ENCODE measurements at places on chromosomes 13 and 19.

DNA sequence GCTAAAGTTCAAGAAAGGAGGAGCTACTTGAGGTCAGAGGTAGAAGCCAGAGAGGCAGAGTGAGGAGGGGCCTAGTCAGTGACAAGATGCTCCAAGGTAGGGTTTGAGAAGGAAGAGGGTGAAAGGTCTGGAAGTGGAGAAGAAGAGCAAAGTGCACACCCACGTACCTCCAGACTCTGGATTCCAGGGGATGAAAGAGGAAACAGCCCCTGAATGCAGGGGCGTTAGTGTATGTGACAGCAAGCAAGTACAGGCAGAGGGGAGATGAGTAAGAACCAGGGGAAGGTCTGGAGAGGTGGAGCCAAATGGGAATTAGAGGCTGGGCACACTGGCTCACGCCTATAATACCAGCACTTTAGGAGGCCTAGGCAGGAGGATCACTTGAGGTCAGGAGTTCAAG, 8.7 kb downstream of the RPS28 start:
- DNase-seq = no peak

GRCh38 chr19:38721979-38722773, 22.1 kb downstream of the CAPN12 start:
- DNase-seq = no peak

- DNase-seq = no peak
These were observed 134.5 kb upstream of the KL start for GRCh38 chr13:32881777-32882145.

GRCh38 chr13:100673713-100674571, 653 bp downstream of the TMTC4 start:
- DNase-seq = peak; percentile 16

DNA sequence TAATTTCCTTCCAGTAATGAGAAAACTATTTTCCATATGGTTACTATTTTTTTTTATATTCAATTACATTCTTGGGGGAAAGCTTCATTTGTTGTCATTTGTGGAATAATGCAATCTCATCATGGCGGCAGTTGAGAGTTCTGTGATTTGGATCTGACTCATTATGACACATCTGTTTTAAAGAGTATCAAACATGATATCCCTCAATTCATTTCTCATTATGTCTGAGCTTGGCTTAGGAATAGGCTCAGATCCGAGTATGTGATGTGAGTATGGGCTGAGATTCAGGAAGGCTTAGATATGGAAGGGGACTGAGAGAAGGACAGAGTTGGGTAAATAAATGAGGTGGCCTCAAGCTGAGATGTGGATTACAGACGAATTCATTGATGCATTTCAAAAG, 64.4 kb downstream of the POSTN start:
- DNase-seq = no peak

DNA sequence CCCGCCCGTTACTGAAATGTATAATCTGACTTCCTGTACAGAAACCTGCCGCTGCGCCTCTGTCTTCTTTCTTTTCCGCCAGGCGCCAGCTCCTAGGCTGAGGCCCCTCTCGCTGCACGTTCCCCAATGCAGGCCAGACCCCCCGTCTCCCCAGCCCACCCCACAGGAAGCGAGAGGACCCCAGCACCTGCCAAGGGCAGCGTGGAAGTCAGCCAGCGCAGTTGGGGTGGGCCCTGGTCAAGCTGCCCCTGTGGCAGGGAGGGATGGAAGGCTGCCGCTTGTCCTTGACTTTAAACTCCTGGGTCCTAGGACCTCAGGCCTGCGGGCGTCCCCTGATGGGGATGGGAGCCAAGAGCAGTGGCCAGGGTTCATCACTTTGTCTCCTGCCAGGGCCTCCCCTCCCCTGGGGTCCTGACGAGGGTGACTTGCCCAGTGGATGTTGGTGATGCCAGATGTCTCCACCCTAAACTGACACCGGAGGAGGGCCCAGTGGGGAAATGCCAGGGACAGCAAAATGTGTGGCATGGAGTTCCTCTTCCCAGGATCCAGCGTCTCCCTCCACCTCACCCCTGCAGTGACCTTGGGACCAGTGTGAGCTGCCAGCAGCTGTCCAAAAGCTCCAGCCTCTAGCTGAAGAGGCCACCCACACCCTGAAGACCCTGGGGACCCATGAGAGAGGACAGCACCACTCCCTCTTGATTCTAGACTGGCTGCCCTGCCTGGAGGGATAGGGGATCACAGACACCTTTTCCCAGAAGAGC, 8.5 kb upstream of the MARCHF2 start:
- no peak for DNase-seq

GRCh38 chr19:35487656-35488182, 2.5 kb downstream of the KRTDAP start:
- DNase-seq = no peak

DNA sequence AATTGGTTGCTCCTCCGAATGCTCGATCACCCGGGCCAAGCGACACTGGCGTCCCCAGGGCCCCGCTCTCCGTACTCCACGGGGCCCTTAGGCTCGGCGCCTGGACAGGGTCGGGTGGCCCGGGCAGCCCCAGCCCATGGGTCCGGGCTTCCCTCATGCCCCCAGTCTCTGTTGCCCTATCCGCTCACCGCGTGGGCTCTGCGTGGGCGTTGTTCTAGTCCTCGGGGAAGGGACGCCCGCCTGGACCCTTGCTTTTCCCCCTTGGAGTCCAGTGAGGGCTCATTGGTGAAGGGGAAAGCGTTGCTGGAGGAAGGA, 1.3 kb downstream of the TDRD12 start:
- DNase-seq = no peak

GRCh38 chr19:34493649-34494044, 12.1 kb downstream of the WTIP start:
- no peak for DNase-seq

DNA sequence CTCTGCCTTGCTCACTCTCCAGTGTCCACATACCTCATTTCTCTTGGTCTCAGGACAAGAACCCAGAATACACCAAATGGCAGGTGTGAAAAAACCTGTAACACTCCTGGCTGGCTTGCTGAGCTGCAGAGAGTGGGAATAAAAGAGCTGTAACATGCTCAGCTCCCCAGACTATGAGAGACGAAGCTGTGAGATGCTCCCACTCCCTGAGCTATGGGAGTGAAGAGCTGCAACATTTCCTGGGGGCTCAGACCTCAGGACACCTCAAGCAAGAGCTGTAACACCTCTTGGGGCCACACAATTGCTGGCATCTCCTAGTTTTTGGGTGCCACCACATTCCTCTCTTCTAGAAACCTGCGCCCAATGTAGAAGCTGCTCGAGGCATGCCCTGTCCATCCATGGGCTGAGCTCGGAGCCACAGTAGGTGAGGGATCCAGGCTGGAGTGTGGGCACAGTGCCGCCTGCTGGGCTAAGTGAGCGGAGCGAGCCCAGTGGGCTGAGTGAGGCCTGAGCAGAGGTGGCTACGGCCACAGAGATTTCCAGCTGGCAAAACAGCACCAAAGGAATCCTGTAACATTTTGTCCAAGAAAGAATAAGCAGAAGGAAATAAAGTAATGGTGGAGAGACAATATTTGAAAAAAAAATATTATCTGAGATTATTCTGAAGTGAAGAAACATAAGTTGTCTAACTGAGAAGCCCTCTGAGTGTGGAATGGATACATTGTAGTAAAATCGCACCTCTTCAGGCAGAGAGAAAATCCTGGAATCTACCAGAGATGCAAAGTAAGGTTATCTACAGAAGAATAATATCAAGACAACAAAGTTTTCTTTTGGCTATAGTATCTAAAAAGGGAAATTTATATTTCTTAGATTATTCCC, 186.2 kb upstream of the PCDH9 start:
- DNase-seq = no peak

- DNase-seq = no peak
These were observed 15.7 kb upstream of the PIK3R2 start for GRCh38 chr19:18137242-18137641.

DNA sequence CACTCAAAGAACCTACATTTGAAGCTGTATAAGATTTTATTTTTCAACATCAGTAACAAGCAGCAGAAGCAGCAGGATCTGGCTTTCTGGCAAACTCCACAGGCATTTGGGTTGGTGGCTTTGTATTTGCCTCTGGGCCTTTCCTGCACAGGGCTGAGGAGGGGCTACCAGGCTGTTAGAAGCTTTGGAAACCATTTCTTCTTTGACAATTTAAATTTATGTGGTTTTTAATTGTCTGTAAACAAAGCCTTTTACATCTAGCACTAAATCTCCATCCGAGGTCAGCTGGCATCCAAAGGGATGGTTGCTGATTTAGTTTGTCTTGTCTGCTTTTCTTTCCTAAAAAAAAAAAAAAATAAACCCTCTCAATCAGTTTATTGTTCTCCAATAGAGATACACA, 127.5 kb upstream of the OBI1 start:
- DNase-seq = no peak

DNA sequence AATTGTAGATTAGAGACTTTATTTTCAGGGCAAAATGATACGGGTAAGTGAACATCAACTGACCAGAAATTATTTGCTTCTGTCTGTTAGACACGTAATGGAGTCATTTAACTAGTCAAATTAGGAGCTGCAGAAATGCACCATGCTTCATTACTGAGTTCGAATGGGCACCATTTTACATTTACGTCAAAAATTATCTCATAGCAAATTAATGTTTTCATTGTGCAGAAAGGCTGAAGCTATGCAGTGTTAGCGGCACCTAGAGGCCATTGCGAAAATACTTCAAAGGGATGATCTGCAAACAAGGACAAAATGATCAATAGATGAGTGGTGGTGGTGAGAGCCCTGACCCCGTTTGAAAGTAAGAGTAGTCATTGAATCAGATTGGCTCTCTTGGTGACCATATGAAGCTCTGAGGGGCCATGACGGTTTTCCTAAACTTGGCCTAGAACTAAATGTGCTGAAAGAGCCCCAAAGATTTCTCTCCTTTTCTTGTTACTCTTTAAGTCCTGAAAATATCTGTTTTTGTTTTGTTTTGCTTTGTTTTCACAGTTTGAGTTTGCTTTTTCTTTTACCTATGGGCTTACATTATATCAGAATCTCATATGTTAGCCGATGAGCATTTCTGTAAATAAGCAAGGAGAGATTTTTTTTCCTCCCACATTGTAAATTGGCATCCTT, 277.9 kb downstream of the ZNF536 start:
- DNase-seq = no peak

DNA sequence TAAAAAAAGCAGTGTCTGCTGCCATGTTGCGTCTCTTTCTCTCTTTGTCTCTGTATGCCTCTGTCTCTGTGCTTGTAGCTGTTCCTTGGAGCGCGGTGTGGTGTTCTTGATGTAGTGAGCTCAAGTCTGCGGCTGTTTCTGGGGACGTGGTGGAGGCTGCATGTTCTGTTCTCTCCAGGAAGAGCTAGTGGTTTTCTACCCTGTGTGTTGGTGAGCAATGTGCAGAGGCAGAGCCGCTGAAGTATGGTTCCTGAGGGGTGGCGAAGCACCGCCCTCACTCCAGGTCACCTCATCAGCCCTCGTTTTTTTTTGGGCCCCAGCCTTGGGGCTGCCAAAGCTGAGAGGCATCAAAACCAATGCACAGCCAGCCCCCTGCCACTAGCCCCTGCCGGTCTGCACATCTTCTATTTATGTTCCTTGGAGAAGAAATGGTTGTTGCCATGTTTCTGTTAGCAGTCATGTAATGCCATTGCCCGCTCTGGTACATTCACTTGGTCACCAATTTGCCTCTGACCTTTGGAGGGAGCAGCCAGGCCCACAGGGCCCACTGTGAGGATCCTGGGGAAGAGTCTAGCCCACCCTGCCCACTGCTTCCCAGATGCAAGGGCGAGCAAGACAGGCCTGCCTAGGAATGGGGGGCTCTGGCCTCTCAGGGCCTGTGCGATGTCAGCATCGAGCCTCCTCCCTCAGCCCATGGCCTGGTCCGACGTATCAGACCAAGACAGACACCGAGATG, 7.2 kb downstream of the HNRNPL start:
- peak; percentile 43 for DNase-seq

DNA sequence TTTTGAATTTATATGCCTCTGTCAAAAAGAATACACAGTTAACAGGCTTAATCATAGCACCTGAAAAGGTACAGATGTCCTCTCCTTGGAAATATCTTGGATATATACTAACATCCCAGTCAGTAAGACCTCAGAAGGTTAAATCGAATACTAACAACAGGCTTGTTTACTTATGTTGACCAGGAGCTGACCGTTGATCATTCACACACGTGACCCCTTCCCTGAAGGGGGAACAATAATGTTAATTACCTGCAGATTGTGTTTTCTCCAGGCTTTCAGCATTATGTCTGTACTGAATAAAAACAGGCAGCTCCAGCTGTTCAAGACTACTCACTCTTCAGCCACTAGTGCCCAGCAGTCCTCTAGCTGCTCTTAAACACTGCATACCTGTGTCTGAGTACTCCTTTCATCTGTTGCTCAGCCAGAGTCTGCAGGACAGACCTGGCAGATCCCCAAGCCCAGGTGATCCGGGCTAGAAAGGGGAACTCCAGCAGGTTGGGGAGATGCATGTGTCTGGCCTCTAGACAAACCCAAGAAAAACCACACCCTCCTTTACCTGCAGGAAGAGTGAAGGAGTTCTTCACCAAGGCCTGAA, 163.9 kb downstream of the RNF17 start:
- no peak for DNase-seq

GRCh38 chr19:51333836-51334460, 8.0 kb downstream of the VSIG10L start:
- DNase-seq = no peak

- peak; percentile 53 for DNase-seq
These were observed 53.1 kb upstream of the SERPINE3 start for GRCh38 chr13:51286135-51287002.

GRCh38 chr13:75635101-75635827, 866 bp upstream of the LMO7 start:
- no peak for DNase-seq

DNA sequence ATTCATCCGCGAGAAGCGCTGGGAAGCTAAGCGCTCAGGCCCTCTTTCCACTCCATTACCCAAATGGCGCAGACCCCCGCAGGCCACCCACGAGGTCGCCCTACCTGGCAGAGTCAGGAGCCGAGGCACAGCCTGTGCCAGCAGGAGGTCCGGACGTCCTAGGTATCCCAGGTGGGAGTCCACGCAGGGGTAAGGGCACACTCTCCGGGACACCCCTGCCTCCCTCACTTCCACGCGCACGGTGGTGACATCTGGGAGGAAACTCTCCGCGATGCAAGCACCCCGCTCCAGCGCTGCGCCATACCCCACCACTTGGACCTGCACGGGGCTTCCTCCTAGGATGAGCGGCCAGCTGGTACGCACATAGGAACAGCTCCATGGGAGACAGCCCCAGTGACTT, 95.1 kb upstream of the ARHGEF7 start:
- no peak for DNase-seq

DNA sequence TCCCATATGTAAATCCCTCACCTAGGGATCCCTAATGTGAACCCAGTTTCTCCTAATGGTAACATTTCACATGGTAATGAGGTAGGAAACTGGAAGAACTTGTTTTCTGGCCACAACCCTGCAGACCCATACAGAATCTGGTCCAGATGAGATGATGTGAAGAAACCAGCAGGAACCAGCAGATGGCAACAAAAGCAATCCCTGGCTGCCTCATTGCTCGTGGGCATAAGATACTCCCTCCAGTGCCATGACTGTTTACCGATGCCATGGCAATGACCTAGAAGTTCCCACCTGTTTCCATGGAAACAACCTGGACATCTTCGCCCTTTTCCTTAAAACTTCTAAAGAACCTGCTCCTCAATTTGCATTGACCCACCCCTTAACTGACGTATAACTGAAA, 1.4 kb upstream of the CD209 start:
- DNase-seq = no peak

All from activated T-helper 1 cell treated with anti-CD3 and anti-CD28 coated beads, Interleukin-2, amount 50 U/mL, for 16 hours (primary cell).